ENCODE measurements at places on chromosomes 7 and 10. TPM values are rescaled to one million over a fixed set of nuclear protein-coding genes. Genes with fewer than 3 reads are reported as not detected.

STAMBPL1 gene
- total RNA-seq: 18.1 TPM

ADCY1 gene
- total RNA-seq: 0.15 TPM

SRRM3 gene
- not detected for total RNA-seq

GRCh38 chr7:126460664-126461063 is 792.1 kb downstream of the GRM8 start:
- H3K4me3 ChIP-seq: no peak overlapping the region
- no peaks in the 10 kb centered on the region for H3K36me3 ChIP-seq
- H3K4me1 ChIP-seq: no peaks in the 10 kb centered on the region
- no peak for DNase-seq
- no peak overlapping the region for H3K27ac ChIP-seq

- no peaks in the 10 kb centered on the region for H3K27me3 ChIP-seq
- H3K4me1 ChIP-seq: peaks cover 3% of the 10 kb centered on the region
- H3K4me3 ChIP-seq: no peak overlapping the region
- no peaks in the 10 kb centered on the region for H3K36me3 ChIP-seq
Measured at GRCh38 chr10:97270523-97271154, 21.8 kb downstream of the ARHGAP19 start.

GRCh38 chr7:48087349-48087748 is 1.7 kb upstream of the UPP1 start:
- DNase-seq: peak; percentile 40
- peaks cover 20% of the 10 kb centered on the region for H3K36me3 ChIP-seq
- peaks cover 80% of the 10 kb centered on the region for H3K4me1 ChIP-seq
- no peak overlapping the region for H3K4me3 ChIP-seq

DNA sequence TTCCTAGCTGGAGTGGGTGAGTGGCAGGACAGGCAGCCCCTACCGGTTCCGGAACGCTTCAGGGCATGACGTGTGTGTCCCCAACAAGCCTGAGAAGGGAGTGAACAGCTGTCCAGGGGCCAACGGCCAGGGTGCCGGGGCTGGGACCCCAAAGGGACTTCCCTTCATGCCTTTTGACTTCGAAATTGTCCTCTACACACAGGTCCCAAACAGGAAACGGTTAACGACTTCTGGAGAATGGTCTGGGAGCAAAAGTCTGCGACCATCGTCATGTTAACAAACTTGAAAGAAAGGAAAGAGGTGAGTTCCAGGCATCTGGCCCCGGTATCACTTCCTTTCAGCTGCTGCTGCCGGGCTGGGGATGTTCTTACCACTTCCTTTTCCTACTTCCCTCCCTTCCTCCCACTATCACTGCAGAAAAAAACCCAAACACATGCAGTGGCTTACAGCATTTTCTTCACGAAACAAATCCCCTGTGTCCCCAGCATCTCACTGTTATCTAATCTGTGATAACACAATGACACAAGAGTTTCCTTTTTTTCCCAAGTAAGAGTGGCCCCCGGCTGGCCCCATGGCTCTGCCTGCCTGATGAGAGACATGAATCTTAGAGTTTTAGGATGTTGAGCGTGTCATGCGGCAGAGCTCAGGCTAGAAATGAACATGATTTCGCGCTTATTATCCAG is 63.2 kb downstream of the MKI67 start:
- H3K4me1 ChIP-seq: peaks cover 88% of the 10 kb centered on the region
- no peaks in the 10 kb centered on the region for H3K27me3 ChIP-seq
- H3K4me3 ChIP-seq: peak overlapping the region; percentile 1
- peaks cover 66% of the 10 kb centered on the region for H3K36me3 ChIP-seq

DNA sequence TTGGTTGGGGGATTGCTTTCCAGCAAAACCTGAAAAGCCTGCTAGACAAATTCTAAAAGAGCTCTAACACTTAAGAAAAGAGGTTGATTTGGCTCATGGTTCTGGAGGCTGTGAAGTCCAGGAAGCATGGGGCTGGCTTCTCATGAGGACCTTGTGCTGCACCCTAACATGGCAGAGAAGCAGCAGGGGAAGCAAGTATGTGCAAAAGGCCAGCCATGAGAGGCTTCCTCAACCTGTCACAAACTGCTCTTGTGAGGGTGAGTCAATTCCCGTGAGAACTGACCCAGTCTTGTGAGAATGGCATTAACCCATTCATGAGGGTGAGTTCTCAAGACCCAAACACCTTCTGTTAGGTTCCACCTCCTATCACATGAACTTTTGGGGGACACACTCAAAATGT is 54.3 kb upstream of the IGFBP3 start:
- H3K27ac ChIP-seq: no peak overlapping the region
- peaks cover 7% of the 10 kb centered on the region for H3K4me1 ChIP-seq
- no peak overlapping the region for H3K4me3 ChIP-seq
- H3K27me3 ChIP-seq: no peaks in the 10 kb centered on the region

DNA sequence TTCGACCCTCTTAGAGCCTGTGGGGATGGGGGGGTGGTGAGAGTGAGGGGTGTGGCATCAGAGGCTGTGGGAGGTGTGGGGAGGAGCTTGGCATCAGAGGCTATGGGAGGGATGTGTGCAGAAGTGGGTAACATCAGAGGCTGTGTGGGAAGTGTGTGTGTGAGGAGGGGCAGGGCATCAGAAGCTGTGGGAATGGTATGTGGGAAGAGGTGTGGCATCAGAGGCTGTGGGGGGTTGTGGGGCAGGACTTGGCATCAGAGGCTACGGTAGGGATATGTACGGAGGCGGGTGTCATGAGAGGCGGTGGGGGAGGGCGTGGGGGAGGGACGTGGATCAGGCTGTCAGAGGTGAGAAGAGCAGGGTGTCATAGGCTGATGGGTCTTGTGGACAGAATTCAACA is 97.4 kb downstream of the SEC23IP start:
- no peak for DNase-seq
- H3K36me3 ChIP-seq: no peaks in the 10 kb centered on the region
- no peak overlapping the region for H3K4me3 ChIP-seq
- H3K4me1 ChIP-seq: no peaks in the 10 kb centered on the region
- no peak overlapping the region for H3K27ac ChIP-seq
